ENCODE measurements at places on chromosomes 12 and 14.

DNA sequence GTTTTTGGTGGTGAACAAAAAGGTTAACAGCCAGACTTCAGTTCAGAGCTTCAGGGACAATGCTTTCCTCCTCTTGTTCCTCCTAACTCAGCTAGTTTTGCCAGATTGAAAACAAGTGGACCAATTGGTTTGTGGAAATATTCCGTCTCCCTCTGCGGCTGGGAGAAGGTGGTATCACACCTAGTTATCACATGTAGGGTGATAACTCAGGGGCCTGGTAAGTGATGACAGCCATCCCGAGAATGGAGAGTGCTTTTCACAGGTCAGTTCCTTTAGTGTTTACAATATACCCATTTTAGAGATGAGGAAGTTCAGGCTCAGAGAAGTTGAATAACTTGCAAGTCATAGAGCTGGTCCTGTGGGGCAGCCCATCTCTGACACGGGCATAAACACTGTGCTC, 60.7 kb upstream of the DICER1 start:
- DNase-seq: no peak

DNA sequence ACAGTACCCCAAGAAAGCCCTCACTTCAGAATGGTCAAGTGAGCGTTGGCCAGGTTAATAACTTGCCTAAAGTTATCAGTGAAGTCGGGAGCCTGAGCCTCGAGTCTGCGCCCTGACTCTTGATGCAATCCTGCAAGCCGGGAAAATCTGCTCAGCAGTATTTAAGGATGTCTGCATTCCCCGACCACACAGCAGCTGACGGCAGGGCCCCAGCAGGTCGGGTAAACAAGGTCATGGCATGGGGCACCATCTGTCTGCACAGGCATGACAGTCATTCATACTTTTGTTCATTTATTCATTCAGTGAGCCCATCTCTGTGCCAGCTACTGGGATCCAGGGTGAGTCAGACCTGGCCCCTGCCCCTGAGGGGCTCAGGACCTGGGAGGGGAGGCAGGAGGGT, 11.1 kb downstream of the ABCB9 start:
- no peak for DNase-seq

DNA sequence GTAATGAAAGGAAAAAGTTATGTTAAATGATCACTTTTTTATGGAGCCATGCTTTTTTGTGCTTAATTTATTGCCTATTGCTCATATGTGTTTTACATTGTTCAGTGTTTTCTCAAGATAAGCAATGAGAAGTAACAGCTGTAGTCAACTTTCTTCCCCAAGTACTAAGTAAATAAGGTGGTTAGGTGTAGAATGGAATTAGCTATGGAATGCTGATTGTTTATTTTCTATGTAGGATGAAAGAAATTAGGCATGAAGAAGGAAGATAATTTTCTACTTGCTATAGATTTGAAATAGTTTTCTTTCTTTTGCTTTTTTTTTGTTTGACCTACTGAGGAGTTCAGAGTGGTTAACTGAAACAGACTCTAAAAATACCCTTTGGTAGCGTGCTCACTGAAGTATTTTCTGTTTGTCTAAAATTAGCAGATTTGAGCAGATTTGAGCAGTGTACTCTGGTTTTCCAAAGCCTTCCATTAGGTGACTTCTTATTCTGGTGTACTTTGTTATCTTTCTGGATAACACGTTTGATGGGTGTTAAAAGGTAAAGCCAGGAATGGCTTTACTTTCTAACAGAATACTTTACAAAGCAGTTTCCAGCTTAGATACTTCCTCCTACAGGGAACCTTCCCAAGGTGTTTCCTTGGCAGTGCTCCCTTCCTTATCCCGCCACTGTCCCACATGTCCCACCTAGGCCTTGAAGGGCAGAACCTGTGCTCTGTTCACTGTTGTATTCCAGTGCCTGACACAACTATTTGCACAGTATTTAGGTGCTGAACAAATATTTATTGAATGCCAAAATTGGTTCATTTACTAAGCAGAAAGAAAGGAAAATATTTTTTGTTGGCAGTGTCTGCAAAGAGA, 56.0 kb downstream of the RASSF3 start:
- no peak for DNase-seq

DNA sequence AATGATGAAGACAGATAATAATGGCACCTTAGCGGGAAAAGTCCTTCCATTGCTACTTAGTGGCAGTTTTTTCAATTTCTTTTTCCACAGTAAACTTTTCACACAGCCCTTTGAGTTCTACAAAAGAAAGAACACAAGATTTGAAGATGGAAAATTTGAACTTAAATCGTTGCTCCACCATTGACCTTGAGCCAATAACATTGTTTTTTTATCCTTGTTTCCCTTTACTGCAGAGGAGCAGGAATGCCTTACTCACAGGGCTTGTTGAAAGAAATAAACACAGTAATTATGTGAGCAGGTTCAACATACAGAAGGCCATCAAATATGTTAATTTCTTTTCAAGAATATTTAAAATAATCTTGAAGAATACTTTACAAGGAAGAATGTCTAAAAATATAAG, 181.5 kb upstream of the KRR1 start:
- no peak for DNase-seq

DNA sequence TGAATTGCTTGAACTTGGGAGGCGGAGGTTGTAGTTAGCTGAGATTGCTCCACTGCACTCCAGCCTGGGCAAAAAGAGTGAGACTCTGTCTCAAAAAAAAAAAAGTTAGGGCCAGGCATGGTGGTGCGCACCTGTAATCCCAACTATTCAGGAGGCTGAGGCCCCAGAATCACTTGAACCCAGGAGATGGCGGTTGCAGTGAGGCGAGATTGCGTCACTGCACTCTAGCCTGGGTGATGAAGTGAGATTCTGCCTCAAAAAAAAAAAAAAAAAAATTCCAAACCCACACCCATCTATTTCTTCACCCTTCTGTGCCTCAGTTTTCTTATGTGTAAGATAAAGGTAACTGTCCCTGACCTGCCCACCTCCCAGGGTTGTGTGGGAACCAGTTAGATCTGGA, 11.0 kb upstream of the MLXIP start:
- DNase-seq: no peak

DNA sequence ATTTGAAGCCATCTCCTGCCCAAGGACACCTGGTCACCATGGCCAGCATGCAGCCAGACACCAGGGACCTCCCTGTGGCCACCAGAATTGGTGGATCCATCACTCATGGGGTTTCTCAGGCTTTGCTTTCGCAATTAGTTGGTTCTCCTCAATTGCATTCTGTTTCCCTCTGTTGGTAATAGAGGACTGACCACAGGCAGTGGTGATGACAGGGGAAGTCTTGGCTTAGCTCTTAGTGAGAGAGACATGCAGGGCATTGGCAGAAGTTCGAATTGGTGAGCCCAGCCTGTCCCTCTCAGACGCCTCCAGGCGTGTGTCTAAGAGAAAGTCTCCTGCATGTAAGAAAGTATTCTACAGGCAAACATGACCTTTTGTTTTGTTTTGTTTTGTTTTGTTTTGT, 21.3 kb downstream of the HCAR2 start:
- DNase-seq: no peak

DNA sequence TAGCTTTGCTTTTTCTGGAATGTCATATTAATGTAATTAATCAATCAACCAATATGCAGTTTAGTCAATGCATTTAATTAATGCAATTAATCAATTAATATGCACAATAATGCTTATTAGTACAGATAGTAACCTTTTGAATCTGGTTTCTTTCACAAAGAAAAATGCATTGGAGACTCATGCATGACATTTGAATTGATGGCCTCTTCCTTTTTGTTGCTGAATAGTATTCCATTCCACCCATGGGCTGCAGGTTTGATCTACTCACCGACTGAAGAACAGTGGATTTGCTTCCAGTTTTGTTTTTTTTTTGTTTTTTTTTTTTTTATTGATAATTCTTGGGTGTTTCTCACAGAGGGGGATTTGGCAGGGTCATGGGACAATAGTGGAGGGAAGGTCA, 13.1 kb upstream of the GPR132 start:
- no peak for DNase-seq

DNA sequence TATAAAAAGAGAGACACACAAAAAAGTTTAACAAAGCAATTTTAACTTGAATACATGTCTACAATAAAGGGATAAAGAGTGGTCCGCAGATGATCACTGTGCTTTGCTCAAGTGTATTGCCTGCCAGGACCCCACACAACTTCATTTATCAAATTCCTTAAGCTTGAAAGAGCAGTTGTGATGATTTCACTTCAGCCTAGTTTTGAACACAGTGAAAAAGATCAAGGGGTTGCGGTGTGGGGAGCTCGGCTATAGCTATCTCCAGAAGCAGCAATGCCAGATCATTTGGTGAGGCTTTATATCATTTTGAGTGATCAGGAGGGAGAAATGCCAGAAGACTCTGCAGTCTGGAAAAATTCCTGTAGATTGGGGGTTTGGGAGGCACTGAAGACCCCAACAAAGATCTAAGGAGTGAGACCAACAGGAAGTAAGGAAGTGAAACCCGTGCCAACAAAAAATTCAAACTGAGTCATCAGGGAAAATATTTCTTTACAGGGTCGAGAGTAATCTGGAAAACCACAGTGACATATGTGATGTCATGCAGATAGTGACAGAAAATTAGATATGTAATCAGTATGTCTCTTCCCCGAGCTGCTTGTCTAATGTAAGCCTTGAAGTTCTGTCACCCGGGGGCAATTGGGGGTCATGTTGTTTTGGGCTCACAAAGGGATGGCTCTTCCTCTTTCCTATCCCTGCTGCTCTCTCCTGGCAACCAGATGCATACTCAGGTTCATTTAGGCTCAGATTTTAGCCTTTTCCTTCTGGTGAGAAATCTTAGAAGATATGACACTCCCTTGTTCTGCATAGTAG, 221.8 kb downstream of the MSRB3 start:
- no peak for DNase-seq

- DNase-seq: peak; percentile 53
These were observed 72.0 kb downstream of the PPP2R5E start for GRCh38 chr14:63470962-63471793.

DNA sequence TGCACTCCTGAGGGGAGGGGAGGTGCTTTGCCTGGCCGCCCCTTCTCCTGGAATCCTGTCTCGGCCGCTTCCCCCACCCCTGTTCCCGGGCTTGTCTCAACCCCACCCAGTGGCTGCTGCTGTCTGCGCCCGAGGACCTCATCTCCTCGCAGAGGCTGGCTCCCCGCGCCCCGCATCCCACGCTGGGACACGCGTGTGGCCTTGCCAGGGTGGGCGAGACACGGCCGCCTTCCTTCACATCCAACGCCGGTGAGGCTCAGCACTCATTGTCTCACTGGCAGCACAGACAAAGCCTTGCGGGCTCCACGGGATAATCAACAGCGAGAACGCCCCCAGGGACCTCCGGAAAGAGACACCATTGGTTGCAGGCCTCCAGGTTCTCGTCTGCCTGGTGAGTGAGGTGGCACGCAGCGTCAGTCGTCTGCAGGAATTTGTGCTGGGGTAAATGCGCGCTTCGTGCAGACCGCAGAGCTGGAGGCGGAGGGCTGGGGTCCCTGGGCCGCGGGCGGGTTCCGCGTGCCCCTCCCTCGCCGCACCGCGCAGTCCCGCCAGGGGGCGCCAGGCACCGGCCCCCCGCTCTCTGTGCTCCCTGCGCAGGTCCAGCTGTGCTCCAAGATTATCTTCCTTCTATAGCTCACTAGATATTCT, 26.8 kb downstream of the CCDC177 start:
- peak; percentile 64 for DNase-seq

DNA sequence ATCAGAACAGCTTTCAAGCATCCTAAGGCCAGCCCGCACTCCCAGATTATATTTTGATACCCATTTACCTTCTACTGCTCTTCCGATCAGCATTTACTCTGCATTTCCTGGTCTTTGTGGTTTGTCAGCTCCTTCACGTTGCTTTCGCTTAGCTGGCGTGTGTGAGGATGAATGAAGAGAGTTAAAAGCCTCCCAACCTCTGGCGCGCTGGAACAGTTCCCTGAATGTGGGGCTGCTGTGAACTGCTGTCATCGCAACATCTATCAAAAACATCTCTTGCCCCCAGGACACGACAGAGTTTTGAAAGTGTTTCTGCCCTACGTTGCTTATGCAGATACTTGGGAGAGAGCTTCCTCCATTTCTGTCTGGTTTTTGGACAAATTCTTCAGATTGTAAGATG, 129.2 kb downstream of the KCNA5 start:
- DNase-seq: no peak

DNA sequence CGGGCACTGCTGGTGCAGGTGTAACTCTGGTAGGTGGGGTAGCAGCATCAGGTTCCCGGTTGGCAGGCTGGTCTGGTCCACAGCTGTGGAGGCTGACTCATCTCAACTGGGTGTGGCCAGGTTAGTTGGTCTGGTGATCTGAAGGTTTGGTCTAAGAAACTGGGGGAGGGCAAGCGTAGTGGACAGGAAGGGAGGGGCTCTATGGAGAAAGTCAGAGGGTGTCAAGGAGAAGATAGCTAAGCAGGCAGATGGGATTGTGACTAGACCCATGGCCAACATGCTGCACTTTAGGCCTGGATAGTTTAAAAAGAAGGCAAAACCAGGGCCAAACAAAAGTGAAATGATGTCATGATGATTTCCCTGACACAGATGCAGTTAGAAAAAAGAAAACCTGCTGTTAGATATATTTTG, 7.9 kb downstream of the TRIM9 start:
- no peak for DNase-seq

DNA sequence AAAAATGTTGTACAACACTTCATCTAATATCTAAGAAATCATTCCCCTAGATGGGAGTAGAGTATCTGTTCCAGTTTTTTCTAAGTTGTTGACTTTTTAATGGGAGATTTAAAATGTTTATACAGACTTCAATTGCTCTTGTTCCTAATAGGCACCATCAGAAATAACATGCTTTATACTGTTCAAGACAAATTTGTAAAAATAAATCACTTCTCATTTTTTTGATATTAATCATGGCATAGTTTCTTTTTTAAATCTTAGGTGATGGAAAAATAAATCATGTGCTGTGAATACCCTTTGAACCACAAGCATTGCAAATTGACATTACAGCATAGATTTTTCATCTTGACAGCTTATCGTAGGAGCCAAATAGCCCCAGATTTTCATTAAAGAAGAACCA, 473.5 kb upstream of the MGAT4C start:
- no peak for DNase-seq

- DNase-seq: no peak
These were observed 21.5 kb downstream of the KLHL28 start for GRCh38 chr14:44940211-44940610.

DNA sequence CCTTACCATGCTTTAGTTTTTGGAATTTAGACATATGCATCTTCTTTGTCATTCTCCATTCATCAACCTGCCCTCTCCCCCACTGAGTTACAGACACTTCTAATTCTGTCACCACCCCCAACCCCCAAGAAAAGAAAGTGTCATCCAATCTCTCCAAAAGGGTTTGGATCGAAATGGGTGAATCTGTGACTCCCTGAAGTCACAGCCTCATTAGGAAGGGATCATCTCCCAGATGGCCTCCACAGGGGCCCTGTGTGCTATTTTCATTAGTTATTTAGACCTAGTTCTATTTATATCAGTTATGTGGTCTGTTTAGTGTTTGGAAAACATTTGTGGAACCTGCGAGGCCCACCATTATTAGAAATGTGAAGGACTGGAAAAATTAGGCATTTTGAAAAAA, 191.0 kb upstream of the ATP2B1 start:
- DNase-seq: no peak

- no peak for DNase-seq
These were observed 150.9 kb downstream of the EMP1 start for GRCh38 chr12:13347241-13348043.

GRCh38 chr12:65602610-65603295, 221.5 kb upstream of the HMGA2 start:
- peak; percentile 40 for DNase-seq

Data from GM13977 (cell line).